ENCODE measurements at places on chromosomes 5 and 9.

DNA sequence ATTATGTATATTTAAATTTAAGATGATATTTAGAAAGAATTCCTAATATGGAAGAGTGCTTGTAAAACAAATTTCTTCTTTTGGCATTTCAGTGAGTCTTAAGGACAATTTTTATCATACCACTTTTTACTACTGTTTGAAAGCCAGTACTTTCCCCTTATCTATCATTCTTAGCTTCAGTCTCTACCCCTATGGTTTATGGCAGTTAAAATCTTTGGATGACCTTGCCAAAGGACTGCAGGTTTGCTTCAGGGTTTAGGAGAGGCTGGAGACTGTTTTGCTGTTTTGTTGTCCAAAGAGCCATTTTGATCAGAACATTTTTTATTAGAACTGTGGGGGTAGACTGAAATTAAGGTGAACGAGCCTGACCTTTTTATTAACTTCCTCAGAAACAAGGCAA is 30.8 kb downstream of the SLC38A9 start:
- no peak for DNase-seq

- DNase-seq, result no peak
These were observed 147.8 kb downstream of the TTLL11 start for GRCh38 chr9:121945281-121945680.

DNA sequence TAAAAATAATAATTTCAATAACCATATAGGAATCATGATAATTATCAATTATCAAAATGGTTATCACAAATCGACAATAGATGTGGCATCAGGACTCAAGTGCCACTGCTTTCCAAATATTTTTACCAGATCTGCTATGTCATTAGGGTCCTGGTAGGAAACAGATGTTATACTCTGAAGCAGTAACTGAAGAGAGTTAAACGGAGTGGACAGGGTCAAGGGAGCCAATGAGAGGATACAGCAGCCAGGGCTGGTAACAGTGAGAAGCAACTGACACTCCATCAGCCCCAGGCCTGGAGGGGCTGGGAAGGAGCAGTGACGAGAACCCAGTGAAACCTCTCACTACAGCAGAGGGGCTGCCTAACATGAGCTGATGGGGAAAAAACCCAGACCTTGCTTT is 322.4 kb downstream of the NPR3 start:
- DNase-seq, result no peak

DNA sequence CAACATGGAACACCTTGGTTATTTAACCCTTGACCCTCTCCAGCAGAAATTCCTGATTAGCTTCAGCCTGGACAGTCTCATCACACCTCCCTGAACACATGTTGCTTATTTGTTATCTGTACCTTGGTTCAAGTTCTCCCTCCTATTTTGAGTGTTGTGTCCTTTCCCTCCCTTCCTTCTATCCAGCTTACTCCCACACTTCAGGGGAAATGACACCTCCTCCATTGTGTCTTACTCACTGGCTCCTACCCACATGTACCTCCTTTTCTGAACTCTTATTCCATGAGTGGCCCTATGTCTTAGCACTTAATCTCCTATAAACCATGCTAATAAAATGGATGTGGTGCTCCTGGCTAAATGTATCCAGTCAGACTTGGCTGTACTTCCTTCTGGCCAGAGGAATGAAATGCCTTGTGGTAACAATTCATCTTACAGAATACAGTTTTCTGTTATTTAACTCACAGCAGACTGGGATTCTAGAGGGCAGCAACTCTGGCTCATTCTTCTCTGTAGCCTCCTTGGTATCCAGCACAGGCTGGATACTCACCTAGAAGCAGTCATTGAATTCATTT is 11.2 kb downstream of the LIX1 start:
- DNase-seq, result no peak

GRCh38 chr5:54902791-54903473 is 82.5 kb downstream of the ESM1 start:
- DNase-seq, result no peak

DNA sequence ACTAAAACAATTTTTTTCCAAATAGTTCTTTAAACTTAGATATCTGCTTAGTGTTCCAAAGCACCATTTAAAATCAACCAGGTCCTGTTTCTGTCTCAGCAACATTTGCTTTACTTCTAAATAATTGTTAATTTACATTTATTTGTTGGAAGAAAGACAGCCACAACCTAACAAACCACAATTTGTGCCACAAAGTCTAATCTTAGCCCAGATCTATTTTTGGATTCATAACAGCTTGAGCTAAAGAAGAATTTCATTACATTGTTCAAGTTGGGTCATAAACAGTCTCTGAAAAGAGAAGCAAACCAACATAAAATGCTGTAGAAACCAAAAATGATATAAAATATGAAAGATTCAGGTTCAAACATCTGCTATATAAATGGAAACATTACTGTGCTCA is 24.4 kb downstream of the MLLT3 start:
- DNase-seq, result no peak

GRCh38 chr5:58248221-58248620 is 211.7 kb downstream of the PLK2 start:
- DNase-seq, result no peak

GRCh38 chr5:143930561-143930960 is 118.6 kb downstream of the HMHB1 start:
- DNase-seq, result no peak

GRCh38 chr5:115262321-115263077 is at the start of gene PGGT1B:
Gene PGGT1B, minus strand, starts transcription at chr5:115262877. Its CDS starts 26 bp downstream, at chr5:115262851.
- peak; percentile 52 for DNase-seq

DNA sequence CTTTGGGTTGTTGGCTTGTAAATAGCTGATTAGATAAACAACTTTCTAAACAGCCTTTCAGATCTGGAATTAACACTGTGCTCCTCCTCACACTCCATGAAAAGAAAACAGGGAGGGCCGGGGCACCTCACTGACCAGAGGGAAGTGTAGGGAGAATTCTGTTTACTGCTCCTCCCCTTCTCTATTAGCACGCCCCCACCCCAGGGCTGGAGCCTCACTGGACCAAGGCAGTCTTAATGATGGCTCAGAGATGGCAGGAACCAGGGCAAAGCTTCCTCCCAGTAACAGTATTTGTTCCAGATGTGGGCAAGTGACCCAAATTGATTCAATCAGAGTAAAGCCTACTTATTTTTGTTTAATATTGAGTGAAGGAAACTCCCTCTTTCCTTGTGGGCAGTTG is 256.6 kb downstream of the MSX2 start:
- no peak for DNase-seq

GRCh38 chr5:139664086-139664693 is 16.0 kb downstream of the CXXC5 start:
- no peak for DNase-seq

DNA sequence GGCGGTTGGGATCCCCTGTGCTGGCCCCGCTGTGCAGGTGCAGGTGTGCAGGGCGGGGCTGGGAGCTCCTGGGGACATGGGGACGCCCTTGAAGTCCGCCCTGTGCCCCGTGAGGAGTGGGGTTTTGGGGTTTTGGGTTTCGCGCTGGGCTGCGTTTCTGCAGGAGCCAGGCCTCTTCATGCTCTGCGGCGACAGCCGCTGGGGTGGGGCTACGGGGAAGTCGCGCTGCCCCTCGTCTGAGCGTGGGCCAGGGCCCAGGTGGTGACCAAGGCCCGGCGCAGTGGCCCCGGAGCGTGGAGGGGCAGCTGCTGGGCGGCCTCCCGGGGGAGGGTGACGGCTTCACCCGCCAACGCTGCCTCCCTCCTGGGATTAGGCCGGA is 47.8 kb upstream of the IRX4 start:
- DNase-seq, result no peak

DNA sequence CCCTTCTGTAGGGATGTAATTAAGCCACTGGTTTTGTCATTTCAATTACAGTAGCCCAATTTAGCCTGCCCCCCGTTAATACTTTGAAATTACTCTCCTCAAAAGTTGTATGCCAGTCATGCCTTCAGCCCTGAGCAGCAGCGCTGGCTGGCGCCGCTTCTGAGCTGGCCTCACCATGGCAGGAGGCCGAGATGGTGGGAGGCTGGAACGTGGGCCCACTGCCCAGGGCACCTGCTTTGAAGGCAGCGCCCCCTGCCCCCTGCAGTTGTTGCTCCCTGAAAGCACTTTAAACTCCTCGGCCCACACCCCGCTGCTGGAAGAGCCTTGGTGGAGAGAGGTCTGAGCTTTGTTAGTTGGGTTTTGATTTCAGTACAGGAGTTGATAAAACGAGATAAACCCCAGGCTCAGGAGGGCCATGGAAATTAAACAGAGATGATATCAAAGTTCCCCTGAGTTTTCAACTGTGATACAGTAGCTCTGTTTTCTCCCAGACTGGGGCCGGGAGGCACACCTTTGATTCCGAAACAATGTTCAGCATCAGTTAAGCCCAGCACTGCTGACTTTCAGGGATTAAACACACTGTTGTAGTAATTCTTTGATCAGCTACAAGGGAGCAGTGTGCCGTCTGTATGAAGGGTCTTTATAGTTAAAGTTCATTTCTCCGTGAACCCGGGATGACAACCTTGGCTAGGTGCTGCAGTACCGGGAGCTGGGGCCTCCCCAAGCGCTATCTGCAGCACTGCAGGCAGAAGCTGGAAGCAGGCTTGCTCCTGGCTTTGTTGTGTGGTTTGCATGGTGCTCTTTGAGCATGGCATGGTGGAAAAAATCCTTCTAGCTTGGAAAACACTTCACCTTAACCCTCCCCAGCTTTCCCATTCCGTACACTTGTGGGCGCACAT is 9.5 kb downstream of the MVB12B start:
- DNase-seq, result no peak

- DNase-seq, result no peak
These were observed 59.5 kb upstream of the PCA3 start for GRCh38 chr9:76704593-76705204.

GRCh38 chr9:136980669-136981478 is 1.9 kb upstream of the LCNL1 start:
- DNase-seq, result no peak

GRCh38 chr9:135919318-135919890 is 12.1 kb upstream of the CAMSAP1 start:
- DNase-seq, result no peak

DNA sequence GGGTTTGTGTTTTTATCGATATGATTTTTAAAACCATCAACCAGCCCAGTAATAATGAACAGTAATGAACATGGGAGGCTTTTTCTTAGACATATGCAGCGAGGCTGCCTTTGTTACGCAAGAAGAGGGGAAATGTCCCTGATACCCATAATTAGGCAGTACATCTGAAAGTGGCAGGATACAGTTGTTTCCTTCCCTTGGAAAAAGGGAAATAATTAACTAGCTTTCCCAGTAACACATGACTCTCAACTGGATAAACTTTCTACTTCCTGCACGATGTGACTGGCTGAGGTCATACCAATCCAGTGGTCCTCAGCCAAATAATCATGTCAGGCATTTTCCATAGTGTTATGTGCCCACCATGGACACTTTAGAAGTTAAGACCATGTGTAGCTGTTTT is 431.6 kb upstream of the C9orf72 start:
- no peak for DNase-seq

DNA sequence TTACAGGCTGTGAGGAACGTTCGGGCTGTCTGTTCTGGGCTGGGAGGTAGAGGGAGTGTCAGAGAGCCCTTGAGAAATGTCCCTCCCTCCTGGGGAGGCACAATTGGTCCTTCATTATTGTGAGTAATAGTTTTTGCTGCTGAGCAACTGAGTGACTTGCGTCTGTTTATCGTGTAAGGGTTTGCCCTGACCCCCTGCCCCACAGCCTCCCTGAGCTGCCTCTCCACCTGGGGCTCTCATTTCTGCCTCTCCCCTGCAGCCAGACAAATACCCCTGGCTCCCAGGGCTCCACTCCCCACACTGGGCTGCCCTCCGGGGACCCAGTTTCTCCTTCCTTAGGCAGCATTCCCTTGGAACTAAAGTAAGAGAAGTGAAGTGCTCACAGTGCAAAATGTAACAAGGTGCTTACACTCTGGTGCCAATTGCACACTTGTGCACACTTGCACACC is 174.9 kb upstream of the MVB12B start:
- no peak for DNase-seq

GRCh38 chr5:142807372-142807911 is 37.3 kb downstream of the ARHGAP26 start:
- no peak for DNase-seq

DNA sequence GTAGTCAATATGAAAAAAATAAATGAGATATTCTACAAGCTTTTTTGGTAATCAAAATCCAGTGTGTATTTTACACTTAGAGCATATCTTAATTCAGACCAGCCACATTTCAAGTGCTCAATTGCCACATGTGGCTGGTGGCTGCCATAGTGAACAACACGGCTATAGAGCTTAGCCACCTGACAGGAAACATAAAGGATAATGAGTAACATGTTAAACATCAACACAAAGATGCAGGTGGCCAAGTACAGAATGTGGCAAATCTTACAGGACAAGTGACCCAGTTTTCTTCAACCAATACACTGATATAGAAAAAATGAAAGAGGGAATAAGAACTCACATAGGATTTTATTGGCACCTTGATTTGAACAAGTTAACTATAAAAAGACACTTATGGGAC is 61.4 kb downstream of the KIF24 start:
- no peak for DNase-seq

GRCh38 chr5:158456756-158457155 is 597.8 kb upstream of the CLINT1 start:
- no peak for DNase-seq

GRCh38 chr5:74186356-74187315 is 453.9 kb downstream of the ENC1 start:
- DNase-seq, result no peak

- DNase-seq, result no peak
These were observed 9.7 kb downstream of the LIFR start for GRCh38 chr5:38546691-38547146.

- no peak for DNase-seq
These were observed 33.4 kb downstream of the ASS1 start for GRCh38 chr9:130478152-130478551.

GRCh38 chr5:17497446-17497845 is 585 bp upstream of the TAF11L2 start:
- no peak for DNase-seq

DNA sequence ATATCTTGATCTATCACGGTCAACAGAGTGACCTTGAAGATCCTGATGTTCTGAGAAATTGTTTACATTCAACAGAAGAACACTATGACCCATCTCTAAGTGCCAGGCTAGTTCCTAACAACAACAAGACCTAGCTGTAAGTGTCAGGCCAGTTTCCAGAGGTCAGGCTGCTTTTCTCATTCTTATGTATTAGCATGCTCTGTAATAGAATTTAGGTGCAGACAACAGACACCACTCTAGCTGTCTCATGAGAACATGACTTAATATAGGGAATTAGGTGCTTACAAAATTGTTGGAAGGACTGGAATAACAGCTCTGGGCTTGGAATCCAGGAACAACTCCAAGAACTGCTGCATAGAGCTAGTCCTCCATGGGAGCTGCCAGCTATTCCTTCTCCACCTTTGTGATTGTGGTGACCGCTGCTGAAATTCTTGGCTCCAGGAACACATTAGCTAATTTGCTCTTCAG is 138.7 kb downstream of the SNX18 start:
- DNase-seq, result no peak

Measured in activated T-cell treated with anti-CD3 and anti-CD28 coated beads for 1 hour (primary cell).